ENCODE measurements at places on chromosomes 11 and 22.

DNA sequence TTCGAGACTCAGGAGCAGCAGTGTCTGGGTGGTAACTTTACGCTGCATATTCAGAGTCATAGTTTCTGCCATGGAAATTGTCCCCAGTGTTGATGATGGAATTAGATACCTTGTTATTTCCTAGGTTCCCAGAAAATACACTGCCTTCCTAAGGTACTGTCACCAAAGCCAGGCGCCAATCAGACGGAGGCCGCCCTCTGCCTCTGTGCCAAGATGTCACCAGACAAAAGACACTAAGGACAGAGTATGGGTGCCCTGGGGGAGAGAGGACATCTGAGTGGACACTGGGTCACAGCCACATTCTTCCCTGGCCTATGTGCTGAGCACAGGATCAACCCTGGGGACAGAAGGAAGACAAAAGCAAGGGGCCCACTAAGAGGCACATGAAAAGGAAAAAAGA is 11.2 kb downstream of the PLA2G6 start:
- no peak for DNase-seq

DNA sequence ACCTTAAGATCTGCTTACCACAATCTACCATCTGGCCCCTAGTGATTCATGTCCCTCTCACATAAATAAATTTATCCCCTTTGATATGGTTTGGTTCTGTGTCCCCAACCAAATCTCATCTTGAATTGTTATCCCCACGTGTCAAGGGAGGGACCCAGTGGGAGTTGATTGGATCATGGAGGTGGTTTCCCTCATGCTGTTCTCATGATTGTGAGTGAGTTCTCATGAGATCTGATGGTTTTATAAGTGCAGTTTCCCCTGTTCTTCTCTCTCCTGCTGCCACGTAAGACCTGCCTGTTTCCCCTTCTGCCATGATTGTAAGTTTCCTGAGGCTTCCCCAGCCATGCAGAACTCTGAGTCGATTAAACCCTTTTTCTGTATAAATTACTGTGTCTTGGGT is 37.2 kb downstream of the OR2AG2 start:
- DNase-seq, result no peak

- no peak for DNase-seq
These were observed 1.3 kb downstream of the PAFAH1B2 start for GRCh38 chr11:117145393-117145761.

- DNase-seq, result no peak
These were observed 91.1 kb downstream of the PICALM start for GRCh38 chr11:85977751-85978160.

- DNase-seq, result no peak
These were observed 394.5 kb downstream of the TENM4 start for GRCh38 chr11:79046366-79046765.

- DNase-seq, result no peak
These were observed 98.9 kb upstream of the SLC5A12 start for GRCh38 chr11:26820739-26821138.

GRCh38 chr11:47359586-47359985 is 7.1 kb upstream of the MYBPC3 start:
- no peak for DNase-seq

- DNase-seq, result no peak
These were observed 1518.2 kb upstream of the TENM4 start for GRCh38 chr11:80958987-80959386.

GRCh38 chr11:75536786-75537641 is 11.3 kb upstream of the GDPD5 start:
- DNase-seq, result no peak

GRCh38 chr11:120863359-120863758 is 160.5 kb upstream of the TBCEL start:
- DNase-seq, result no peak

GRCh38 chr22:45600790-45601730 is 70.6 kb upstream of the ATXN10 start:
- no peak for DNase-seq

DNA sequence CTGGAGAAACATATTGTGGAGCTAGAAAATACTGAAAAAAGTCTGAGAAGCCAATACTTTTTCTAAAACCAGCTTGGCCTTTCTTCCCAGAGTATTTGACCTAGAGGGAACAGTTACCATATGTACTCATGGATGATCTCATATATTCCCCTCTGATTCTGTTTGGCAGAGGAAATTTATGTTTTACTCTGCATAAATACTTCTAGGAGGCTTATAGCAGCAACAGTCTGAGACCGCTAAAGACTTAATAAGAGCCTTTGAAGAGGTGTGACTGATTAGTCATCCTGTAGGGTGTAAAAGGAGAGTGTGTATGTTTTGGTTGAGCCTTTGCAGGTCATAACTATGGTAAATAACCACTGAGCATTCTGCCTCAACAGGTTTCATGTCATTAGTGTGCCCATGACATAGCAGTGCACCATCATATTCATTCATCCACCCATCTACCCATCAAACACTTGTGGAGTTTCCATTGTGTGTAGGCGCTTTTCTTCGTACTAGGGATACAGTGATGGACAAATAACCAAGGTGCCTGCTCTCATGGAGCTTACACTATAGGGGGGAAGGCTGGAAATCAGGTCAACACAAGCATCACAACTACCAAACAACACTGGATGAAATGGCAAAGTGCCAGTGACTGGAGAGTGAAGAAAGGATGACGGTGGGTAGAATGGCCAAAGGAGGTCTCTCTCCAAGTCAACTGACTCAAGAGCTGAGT is 44.5 kb downstream of the TRAF6 start:
- no peak for DNase-seq

DNA sequence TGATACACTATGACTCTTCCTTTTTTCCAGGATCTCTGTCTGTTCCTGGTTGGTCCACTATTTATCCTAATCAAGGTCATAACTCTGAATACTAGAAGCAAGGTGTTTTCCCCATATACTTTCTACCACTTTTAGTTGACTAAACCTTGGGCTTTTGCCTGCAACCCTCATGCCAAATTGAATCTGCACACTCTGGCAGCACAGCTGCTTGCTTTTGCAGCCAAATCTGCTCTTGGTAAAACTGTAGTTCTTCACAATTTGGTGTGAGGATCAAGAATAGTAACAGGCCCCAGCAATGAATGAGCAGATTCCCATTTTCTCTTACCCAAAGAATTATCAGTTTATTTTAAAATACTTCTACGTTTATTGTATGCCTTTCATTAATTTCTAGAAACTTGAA is 586.5 kb upstream of the CNTN5 start:
- DNase-seq, result no peak

- DNase-seq, result no peak
These were observed 33.7 kb downstream of the ME3 start for GRCh38 chr11:86638673-86639072.

GRCh38 chr22:19122752-19123492 is 710 bp upstream of the DGCR2 start:
- DNase-seq, result no peak

DNA sequence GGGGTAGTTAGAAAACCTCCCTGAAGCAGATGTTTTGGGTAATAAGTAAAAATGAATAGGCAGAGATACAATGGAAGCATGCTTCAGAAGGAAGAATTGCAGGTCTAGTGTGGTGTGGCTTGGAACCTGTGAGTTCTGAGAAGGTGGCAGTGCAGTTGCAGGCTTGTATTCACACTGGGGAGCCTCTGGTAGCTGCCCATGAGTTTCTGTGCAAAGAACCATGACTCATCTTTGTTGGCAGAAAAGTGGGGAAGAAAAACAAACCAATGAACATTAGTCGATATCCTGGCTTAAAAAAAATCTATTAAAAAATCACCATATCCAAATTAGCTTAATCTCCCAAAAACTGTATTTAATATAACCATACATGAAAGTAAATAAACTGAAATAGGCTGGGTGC is 232.6 kb downstream of the FAT3 start:
- no peak for DNase-seq

- no peak for DNase-seq
These were observed 117.3 kb downstream of the PARVA start for GRCh38 chr11:12494699-12495098.

DNA sequence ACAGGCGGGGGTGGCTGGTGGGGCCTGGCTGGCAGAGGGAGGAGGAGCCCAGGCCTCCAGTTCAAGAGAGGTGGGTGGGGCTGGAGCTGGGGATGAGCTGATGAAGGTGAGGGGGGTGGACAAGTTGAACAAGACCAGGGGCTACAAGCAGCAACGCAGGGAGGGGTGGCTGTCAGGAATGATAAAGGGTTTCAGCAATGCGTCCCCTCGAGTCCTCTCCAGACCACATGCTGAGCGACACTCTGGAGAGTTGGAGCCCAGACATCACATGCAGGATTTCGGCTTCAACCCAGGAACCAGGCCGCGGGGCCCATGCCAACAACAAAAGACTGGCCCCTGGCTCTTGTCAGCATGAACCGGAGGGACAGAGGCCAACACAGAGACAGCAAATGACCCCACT is 480.3 kb downstream of the BRD1 start:
- DNase-seq, result no peak

- no peak for DNase-seq
These were observed 99.0 kb downstream of the CASP12 start for GRCh38 chr11:104799251-104799650.

DNA sequence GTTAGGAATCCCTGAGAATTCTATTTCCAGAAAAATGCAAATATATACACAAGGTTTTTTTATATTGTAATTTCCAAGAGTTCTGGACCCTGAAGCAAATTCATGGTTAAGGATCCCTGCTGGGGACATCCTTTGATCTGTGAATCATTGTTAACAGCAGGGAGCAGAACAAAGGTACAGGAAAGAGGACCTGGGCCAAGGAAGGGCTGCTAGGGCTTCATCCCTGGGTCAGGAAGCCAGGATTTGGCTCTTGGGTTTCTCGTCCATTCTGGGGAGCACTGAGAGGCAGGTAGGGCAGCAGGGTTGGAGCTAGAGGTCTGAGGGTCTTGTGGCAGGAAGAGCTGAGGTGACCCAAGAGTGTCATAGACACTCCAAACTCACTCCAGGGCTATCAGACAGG is 10.2 kb upstream of the OAF start:
- no peak for DNase-seq

- DNase-seq, result no peak
These were observed 92.4 kb downstream of the JRKL start for GRCh38 chr11:96482193-96482592.

DNA sequence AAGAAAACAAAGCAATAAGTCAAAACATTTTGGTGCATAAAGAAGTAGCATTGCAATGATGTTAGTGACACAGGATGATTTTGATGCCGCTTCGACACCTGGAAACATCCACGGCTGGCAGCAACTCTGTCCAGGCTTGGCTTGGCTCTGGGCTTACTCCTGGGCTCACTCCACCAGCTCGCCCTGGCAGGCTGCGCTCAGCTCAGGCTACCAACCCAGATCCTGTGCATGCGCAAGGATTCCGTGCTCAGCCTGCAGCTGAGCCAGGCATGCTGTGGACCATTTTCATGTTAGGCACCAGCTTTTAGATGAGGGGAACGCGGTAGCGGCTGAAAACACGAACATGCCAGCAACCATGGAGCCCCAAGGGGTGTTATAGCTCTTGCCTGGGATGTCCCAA is 66.0 kb downstream of the SLC25A17 start:
- DNase-seq, result no peak

DNA sequence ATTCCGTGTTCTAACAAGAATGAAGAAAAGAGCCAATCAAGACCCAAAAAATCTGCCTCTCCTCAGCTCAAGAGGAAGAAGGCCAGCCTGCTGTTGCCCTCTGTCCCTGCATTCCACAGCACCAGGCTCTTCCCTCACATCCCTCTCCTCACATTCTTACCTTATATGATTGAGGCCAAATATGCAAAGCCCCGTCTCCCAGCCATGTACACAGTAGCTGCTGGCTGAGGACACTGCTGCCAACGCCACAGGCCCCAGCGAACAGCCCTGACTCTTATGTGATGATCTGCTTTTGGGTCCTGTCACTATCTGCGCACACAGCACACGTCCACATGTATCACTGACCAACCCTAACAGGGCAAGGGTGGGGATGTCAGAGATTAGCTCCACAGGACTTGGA is 60.2 kb downstream of the MICAL3 start:
- DNase-seq, result no peak

- no peak for DNase-seq
These were observed 267.7 kb downstream of the LARGE1 start for GRCh38 chr22:33652615-33653014.

DNA sequence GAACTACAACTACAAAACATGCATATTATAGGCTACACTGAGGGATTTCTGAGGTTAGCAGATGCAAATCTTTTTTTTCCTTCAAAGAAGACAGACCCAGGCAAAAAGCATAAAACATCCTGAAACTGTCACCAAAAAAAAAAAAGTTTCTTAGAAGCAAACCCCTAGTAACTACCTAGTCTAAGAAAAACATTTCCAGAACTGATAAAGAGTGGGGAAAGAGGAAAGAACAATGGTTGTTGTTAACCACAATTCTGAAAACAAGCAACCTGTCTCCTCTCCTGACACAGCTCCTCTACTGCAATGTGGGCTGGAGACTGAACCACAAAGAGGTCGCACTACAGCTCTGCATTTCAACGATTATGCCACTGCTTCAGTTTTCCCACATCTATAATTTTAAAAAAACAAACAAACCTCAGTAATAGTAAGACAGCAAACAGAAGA is 15.0 kb downstream of the DENND5A start:
- no peak for DNase-seq

DNA sequence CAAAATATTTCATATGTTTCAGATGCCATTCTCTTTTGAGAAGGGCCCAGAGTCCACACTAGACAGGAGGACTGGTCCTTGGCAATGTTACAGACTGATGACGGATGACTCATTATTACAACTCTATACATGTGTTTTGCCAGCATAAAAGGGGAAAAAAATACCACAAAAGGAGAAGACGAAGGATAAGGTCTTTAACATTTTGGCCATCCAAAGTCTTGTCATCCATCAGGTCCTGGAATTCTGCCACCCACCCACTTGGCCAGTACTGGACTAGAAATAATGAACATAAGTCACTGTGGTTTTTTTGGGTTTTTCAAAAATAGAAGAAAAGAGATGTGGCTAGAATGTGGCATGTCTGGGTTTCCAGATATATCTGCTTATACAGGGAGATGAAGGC is 57.7 kb upstream of the BDNF start:
- no peak for DNase-seq

DNA sequence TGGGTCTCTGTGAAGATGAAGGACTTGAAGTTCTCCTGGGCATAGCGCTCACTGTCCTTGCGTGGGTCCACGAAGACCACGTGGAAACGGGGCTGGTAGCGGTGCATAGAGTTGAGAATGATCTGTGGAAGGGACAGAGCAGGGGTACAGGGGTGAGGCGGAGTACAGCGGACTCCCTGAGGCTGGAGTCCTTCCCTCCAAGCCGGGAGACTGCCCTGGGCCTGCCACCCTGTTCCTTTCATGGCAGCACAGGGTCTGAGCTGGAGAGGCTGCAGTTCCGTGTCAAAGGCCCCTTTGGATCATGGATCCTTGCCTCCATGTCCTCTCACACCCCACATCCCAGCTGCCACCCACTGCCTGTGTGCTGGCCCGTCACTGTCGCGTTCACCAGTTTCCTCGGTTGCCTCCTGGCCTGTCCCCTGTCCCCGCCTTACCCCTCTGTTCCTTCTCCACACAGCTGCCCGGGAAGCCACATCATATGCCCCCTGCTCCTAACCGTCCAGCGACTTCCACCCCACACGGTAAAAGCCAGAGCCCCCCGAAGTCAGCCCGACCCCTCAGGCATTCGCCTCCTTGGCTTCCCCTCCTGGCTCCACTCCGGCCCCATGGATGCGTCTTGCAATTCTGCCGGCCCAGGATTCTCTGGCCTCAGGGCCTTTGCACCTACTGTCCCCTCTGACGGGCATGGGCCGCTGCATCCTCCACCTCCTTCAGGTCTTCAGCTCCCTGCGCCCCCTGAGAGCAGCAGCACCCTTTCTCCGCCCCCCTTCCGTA is 3.4 kb upstream of the NUDT8 start:
- DNase-seq, result no peak

- DNase-seq, result no peak
These were observed 39.5 kb downstream of the CHKA start for GRCh38 chr11:68081691-68082090.

- no peak for DNase-seq
These were observed 63.9 kb downstream of the MYH9 start for GRCh38 chr22:36323855-36324331.
